ENCODE measurements at places on chromosomes 4 and X.

- DNase-seq = no peak
Observed at GRCh38 chr4:38065900-38066299, 105.7 kb downstream of the PTTG2 start.

GRCh38 chr4:84964995-84965552 lies 1.4 kb downstream of the WDFY3 start:
- DNase-seq = no peak

DNA sequence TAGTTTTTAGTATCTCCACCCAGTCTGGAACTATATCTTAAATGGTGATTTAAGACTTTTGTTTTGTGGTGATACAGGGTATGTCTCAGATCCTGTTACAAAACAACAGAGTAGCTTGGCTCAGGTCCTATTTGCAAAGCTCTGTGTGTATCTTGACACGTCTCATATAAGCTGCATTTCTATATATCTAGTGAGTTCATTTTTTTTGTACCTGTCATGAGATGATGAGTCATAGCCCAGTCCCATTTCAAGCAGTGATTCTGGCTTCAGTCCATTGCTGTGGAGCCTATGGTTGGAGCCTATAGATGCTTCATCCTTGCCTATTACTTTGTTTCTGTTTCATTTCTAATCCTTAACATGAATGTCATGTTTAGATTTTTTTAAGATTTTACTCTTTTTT lies 23.0 kb downstream of the GRXCR1 start:
- DNase-seq = no peak

GRCh38 chr4:173074501-173074946 lies 94.1 kb upstream of the GALNT7 start:
- no peak for DNase-seq

DNA sequence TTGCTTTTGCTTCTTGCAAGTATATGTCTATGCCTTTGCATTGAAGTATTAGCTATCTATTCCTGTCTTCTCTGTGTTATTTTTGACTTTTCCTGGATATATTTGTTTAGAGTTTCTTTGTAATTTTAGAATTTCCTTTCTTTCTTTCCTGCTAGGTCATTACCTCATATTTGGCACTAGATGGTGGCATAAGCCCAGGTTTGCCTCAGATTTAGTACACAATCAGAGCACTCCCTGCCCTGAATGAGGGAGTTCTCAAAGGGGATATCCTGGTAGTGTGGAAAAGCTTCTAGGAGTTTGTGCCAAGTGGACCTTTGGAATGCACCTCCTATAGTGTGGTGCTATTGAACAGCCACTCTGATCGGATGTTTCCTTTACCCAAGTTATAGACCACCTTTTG lies 181.6 kb downstream of the UGT8 start:
- DNase-seq = no peak

- DNase-seq = no peak
Observed at GRCh38 chr4:161664740-161665139, 499.1 kb downstream of the FSTL5 start.

DNA sequence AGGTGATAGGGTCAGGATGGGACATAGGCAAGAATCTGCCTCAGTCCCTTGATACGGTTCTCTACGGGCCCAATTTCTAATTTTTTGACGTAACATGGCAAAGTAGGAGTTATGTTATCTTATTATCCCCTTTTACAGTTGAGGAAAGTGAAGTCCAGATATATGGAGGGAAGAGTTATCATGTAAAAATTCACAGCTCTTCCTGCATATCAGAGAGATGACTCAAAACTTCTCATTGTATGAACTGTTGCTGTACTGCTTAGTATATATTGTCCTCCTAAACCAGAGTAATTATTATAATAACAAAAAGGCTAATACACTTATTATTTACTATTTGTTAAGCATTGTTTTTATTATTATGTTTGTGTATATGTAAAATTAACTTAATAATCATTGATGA lies 260.5 kb upstream of the IGFBP7 start:
- no peak for DNase-seq

DNA sequence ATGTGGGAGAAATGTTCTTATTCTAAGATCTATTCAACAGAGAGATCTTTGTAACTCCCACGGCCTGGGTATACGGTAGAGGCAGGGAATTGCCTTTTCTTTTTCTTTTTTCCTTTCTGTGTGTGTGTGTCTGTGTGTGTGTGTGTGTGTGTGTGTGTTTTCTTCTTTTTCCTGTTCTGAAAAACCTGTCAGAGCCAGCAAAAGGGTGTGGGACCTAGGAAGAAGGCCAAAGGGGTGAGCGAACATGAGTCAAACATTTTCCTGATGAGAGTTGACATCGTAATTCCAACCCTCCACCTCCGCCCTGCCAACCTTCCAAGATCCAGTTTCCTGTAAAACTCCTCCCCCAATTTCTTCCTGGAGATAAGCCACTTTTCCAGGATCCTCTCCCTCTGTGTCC lies 2.8 kb upstream of the CHIC2 start:
- DNase-seq = no peak

GRCh38 chrX:111006116-111006515 lies 89.9 kb upstream of the PAK3 start:
- no peak for DNase-seq

DNA sequence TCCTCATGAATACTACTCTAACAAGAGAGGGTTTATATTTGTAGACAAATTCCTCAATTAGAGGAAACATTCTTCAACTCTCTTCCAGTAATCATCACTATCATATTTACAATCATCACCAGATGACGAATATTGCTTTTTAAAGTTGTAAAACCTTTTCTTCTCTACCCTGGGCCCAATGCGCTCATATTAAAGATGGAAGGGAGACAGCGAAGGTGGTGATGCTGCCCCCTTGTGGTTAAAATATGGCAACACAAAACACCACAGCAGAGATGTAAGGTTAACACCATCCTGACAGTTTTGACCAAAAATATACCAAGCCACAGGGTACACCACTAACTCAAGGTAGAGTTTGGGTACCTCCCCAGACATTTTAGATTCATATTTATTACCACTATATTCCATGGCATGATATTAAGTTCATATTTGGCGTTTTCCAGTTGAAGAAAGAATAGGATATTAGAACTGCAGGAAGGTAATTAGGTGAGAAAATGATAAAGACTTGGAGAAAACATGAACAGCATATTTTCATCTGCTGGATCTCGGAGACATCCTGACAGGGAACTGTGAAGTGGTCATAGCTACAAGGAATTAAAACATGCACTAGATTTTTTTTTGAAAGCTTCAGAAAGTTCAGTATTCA lies 72.8 kb downstream of the SLC9A7 start:
- DNase-seq = no peak

DNA sequence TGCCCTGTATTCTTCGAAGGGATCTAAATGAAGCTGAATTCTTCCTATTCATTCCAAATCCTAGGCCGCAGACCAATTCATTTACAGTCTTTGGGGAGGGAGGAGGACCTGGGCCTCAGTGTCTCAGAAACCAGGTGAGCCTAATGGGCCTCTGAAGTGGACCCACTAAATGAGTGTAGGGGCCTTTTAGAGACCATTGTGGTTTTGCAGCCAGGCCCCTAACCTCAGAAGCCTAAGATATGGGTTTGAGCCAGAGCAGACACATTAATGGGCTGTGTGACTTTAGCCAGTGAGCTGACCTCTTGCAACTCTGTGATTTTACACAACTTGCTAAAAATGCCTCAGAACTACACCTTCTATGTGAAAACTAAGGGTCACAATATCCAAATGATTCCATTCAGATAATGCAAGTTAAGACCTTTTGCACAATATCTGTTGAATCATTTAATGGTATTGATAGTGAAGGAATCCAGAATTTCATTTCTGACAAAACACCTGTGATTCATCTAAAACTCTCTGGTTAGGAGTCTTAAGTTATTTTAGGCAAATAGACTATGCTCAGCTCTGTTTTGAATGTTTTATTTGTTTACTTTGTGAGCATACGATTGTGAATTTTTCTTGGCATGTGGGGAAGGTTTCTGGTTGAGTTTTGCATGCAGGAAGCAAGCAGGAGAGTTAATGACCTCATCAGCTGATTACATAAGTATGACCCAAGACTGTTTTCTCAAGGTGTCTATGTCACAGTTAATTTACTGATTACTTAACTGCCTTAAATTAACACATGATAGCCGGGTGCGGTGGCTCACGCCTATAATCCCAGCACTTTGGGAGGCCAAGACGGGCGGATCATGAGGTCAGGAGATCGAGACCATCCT lies 75.0 kb downstream of the EVC start:
- DNase-seq = no peak

DNA sequence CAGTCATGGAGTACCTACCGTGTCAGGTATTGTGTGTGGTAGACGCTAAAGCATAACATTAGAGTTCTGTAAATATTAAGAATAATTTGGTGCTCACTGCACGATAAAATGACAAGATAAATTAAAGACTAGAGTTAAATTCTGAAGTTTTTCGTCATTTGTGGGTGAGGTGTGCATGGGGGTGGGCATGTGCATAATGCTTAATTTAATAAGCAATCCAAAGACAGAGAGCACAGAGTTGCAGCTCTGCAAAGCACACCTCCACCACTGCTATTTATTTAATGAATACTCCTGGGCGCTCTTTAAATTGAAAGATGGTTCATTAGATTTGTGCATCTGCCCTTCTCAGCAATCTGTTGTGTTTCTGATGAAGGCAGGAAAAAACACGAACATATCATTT lies 62.6 kb downstream of the GATB start:
- no peak for DNase-seq

GRCh38 chr4:154961263-154961662 lies 180.2 kb downstream of the RBM46 start:
- DNase-seq = no peak

GRCh38 chrX:150558424-150558823 lies 10.0 kb upstream of the MTM1 start:
- DNase-seq = no peak

GRCh38 chrX:155745792-155746191 lies 133.0 kb upstream of the TMLHE start:
- no peak for DNase-seq

DNA sequence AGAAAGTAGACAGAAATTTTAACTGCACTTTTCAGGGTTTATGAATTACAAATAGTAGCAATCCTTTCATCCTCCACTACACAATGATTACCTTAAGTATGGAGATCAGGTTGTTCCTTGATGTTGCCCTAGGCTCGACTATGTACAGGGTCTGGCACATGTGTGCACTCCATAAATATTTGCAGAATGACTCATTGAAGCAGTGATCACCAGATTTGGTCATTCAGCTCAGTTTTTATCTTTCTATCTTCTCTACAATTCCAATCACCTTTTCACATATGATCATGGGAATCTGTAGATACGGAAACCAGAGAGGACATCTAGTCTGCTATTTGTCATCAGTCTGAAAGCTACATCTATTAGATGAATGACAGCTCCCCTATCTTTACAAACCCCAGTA lies 171.7 kb upstream of the HCCS start:
- DNase-seq = no peak

GRCh38 chr4:108036213-108036612 lies 46.5 kb downstream of the HADH start:
- DNase-seq = no peak

DNA sequence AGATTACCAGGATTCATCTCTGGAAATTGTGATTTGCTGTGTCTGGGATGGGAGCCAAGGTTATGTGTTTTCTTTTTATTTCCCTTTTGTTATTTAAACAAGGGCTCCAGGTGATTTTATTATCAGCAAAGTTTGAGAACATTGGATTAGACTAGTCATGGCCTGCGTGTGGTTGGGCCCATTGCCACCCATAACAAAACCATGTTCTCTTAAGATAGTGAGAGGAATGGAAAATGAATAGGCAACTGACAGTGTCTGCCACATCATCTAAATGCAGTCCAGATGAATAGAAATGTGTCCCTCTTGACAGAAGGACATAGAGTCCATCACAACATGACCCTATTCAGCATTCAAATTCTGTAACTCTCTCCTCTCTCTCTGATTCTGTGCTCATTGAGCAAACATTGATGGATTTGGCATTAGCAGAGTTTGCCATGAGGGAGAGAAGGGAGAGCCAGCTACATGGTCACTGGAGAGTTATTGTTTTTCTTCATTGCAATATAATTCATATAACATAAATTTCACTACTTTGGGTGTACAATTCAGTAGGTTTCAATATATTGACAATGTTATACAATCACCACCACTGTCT lies 11.7 kb downstream of the XK start:
- DNase-seq = no peak

All from stimulated activated CD4-positive, alpha-beta T cell treated with anti-CD3 and anti-CD28 coated beads, Interleukin-1b, Interleukin-23, amount 100 ng/mL, for 1 hour (primary cell).